ENCODE measurements at places on chromosomes 4 and X.

GRCh38 chr4:185137233-185137925 lies 5.7 kb upstream of the SLC25A4 start:
- no peak for DNase-seq

GRCh38 chrX:2867206-2867605 lies 38.5 kb downstream of the GYG2 start:
- DNase-seq, result no peak

GRCh38 chr4:16472537-16472936 lies 246.3 kb upstream of the TAPT1 start:
- no peak for DNase-seq

- peak; percentile 17 for DNase-seq
Measured at GRCh38 chr4:113760094-113760794, 1.3 kb downstream of the CAMK2D start.

DNA sequence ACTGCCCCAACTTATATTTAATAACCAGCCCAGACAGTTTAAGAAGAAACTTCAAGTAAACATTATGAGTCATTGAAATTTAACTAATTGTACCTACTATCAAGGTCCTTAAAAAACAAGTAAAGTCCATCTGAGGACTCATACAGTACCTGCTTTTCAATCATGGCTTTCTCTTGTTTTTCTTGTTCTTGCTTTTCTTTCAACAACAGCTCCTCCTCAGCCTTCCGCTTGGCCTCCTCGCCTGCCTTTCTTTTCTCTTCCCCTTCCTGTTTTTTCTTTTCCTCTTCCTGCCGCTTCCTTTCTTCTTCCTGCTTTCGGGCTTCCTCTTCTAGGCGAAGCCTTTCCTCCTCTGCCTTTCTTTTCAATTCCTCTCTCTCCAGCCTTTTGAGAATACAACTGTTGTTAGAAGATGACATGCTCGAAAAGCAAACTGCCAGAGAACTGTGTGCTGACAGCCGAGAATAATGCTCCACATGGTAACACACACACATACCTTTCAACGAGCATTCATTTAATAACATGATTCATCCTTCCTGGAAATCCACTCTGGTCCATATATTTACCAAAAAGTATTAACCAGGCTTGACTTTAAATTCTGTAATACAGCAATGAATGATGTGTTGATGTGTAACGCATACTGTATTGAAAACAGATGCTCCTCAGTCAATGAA lies 25.2 kb upstream of the BCLAF3 start:
- DNase-seq, result no peak

DNA sequence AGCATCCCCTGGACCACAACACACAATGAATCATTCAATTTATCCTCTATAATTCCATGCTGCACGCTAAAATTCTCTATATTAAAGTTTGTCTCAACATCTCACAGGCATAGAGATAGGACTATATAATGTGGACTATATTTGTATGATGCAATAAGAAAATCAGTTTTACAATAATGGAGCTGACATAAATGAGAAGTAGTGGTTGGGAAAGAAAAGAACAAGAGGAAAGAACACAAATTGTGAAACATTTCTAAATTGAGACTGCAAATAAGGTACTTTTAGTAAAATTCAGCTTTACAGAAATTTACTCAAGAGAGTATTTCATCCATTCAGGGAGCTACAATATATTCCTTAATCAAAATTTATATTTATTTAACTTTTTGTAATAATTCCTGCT lies 120.4 kb downstream of the ARAP2 start:
- no peak for DNase-seq

DNA sequence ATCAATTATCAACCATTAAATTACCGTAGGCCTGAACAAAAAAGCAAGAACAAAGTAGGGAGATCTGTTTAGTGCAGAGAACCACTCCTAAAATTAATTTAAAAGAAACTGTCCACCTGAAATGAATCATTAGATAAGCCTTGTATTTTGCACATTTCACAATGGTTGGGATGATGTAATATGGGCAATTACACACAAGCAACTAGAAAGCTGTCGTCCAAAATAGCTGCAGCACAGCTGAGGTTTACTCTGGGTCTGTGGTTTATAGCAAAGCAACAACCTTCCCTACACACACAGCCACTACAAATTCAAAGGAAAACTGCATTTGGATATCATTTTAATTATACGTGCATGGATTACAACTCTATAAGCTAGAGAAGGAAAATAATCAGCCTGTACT lies 28.5 kb downstream of the PCDH19 start:
- no peak for DNase-seq

DNA sequence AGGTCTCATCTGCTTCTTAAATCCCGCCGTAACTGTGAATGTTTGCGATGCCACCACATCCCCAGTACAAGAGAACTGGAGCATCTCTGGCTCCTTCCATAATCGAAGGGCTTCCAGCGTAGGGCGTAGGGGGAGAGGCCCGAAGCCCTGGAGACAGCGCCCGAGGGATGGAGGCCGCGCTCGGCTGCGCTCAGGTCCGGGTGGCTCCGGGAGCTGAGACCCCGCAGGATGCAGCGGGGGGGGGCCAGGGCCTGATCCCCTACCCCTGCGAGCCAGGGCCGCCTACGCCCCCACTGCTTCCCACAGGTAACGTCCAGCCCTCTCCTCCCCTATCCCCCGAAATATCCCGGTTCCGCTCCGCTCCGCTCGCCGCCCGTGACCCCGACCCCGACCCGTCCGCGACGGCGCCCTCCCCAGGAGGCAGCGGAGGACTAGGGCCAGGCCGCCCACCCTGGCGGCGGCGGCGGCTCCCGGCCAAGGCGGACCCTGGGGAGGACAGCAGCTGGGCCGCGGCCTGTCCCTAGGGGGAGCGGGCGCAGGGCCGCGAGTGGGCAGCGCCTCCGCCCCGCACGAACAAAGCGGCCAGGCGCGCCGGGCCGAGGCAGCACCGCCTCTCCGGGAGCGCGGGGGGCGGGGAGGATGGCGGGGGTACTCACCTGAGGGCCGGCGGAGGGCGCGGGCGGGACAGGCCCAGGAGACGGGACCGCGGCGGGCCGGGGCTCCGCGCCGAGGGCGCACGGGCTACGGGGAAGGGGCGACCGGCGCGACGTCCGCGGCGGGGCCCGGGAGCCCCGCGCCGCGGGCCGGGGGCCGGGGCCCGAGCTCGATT lies 723 bp downstream of the WDFY3 start:
- DNase-seq, result peak; percentile 3

DNA sequence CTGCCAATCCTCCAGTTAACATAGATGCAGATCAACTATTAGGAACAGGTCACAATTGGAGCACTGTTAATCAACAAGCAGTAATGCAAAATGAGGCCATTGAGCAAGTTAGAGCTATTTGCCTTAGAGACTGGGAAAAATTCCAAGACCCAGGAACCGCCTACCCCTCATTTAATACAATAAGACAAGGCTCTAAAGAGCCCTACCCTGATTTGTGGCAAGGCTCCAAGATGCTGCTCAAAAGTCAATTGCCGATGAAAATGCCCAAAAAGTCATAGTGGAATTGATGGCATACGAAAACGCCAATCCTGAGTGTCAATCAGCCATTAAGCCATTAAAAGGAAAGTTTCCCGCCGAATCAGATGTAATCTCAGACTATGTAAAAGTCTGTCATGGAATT lies 20.5 kb upstream of the TRIM61 start:
- DNase-seq, result no peak

GRCh38 chr4:137819964-137820383 lies 287.7 kb upstream of the PCDH18 start:
- no peak for DNase-seq

- DNase-seq, result no peak
Measured at GRCh38 chr4:89334830-89335229, 27.2 kb upstream of the GPRIN3 start.

DNA sequence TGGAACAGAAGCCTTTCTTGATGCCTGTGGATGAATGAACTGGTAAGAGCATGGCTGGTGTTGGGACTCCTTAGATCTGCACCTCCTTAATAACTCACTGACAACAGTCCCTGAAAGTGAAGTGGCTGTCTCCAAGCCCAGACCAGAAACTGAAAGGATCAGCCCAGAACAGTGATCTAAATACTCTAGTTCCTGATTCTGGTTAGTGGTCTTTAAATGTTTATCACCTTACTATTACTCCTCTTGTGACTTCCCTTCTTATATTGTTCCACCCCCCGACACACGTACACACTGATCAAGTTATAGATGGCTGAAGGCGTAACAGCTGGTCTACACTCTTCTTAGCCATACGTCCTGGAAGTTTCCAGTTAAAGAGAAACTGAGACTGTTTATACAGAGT lies 33.8 kb upstream of the ARMCX2 start:
- no peak for DNase-seq

DNA sequence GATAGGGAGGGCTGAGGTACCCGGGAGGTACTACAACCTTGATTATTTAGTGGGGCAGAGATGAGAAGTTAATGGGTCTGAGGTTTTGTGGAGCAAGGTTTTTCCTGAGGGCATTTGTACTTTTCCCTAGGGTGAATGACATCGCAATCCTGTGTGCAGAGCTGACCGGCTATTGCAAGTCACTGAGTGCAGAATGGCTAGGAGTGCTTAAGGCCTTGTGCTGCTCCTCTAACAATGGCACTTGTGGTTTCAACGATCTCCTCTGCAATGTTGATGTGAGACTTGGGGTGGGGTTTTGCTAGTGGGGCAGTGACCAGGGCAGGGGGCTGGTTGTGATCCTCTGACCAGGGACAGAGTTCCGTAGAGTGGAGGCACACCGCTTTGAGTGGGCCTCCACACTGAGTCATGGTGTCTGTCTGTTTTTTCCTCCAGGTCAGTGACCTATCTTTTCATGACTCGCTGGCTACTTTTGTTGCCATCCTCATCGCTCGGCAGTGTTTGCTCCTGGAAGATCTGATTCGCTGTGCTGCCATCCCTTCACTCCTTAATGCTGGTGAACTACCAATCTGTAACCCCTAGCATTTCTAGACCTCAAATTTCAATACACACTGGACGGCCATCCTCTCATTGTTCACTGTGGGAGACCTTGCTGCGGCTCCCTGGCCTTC lies 9.9 kb downstream of the MED12 start:
- DNase-seq, result no peak

DNA sequence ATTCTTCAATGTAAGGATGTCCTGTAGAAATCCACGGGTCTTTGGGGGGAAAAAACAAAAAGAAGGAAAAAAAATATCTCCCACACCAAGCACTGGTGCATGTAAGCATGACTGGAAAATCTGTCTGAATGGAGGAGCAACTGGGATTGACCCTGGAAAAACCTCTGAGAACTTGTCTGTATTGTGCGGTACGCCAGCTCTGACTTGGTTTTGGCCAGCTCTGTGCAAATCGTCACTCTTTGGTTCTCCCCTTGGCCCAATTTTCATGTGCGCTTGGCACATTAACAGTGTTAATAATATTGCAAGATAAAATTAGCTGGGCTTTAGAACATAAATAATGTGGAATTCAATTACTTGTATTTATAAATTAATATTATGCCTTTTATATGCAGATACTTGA lies 231.2 kb upstream of the HAND2 start:
- no peak for DNase-seq

DNA sequence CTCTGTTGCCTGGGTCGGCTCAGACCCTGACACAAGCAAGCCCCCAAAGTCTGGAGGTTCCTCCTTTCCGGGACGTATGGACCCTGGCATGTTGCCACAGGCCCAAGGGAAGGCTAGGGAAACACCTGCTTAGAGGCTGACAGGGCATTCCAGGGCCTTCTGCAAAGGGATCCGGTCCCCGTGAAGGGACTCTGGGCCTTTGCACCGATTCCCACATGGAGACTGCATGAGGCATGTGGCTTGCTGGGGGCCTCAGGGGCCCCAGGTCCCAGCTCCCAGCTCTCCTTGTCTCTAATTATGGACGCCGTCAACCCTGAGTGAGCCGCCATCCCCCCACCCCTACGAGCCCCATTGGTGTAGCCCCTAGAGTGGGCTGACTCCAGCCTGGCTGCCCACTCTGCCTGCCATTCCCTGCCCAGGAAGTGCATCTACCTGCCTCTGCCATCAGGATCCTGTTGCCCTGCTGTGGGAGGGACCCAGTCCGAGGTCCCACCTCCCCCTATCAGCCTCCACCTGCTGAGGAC lies 4.2 kb upstream of the RGS12 start:
- no peak for DNase-seq

DNA sequence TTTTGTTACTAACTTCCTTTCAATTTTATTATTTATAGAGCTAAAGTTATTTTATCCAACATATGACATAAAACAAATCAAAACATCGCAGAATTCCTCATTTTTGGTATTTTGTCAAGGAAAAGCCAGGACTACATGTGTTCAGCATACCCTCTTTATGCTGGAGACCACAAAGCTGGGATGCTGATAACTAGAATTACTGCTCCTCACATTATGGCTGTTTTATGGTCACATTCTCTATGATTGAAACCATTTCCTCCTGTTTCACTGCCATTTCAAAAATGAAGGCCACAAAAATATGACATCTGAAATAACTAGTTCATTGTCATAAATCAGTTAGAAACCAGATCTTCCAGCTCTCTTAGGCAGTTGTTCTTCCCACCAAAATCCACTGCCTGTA lies 41.7 kb downstream of the KLHL34 start:
- DNase-seq, result no peak

DNA sequence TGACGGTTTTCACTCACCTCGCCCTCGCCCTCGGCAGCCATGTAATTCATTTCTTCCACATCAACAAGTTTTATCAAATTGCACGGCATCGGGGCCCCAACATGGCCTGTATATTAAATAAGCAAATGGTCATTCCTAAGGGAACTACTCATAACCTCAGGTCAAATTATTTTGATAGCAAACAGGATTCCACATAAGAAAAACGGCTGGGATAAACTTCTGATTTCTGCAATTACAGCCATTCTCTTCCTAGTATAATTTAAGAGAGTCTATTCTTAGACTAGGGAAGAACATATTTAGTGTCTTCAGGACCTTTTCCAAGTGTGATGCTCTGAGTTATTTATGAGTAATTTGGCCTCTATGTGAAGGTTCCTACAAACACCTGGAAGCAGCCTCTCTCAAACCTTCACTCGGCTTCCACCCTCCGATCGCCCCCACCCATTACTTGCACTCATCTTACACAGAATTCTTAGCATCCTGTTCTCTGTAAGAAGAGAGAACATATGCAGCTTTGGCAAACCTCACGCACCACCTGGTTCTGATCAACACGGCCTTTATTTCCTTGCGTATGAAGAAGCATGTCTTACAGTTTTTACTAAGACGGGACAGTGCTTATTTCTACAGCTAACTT lies 29.4 kb upstream of the CENPU start:
- no peak for DNase-seq

DNA sequence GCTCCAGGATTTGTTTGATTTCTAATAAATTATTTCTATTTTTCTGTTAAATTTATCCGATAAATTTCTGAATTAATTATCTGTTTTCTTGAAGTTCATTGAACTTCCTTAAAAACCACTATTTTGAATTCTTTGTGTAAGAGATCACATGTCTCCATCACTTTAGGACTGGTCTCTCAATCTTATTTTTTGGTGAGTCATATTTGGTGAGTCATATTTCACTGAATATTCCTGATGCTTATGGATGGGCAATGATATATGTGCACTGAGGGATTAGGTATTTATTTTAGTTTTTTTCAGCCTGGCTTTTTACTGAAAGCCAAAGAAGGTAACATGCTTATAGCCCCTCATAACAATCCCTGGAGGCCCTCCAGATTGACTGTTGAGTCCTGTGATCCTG lies 48.5 kb upstream of the IL15 start:
- DNase-seq, result no peak
